ENCODE measurements at places on chromosomes 6 and 20.

DNA sequence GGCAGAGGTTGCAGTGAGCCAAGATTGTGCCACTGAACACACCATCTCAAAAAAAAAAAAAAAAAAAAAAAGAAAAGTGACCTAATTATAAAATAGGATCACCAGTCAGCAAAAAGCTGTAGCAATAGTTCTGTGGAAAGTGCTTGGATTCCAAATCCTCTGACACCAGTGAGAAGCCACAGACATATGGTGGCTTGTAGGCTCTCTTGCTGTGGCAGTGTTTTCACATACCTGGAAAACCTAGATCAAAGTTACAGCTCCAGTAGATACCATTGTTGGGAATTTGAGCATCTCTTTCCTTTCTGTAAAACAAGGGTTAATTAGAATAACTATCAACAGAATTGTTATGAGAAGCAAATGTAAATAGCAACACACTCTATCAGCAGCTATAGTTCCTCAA, 4.1 kb downstream of the CCDC170 start:
- DNase-seq, result no peak

DNA sequence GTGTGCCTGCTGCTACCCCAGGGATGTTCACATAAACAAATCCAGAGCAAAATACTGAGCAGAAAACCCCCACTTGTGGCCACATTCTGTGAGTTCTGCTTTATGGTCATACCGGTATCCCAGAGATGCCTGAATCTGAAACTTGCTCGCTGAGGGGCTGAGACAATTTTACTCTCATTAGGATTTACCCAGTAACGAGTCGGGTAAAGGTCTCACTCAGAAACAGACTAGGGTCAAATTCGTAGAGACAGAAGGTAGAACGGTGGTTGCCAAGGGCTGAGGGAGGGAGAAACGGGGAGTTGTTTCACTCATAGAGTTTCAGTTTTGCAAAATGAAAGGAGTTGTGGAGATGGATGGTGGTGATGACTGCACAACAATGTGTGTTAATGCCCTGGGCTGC, 45.4 kb upstream of the NKX2-2 start:
- DNase-seq, result no peak

DNA sequence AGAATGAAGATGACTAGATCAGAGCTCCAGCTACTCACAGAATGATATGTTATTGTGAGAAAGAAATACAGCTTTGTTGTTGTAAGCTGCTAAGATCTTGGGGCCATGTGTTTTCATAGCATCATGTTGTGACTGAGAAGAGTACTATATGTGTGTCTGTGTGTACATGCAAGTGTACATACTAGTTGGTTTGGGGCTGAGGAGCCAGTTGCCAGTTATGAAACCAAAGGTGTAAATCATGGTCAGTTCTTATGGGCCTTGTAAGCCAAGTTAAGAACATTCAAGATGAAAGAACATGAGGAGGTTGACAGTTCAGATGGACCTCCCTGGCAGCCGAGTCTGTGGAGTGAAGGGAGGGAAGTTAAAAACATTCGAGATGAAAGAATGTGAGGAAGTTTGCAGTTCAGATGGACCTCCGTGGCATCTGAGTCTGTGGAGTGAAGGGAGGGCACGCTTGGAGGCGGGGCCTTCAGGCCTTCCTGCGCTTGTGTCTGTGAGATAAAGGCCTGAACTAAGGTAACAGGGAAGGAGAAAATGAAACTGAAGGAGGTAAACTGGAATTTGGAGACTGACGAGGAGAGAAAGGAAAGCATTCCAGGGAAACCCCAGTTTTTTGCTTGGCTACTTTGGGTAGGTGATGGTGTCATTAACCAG, 13.9 kb downstream of the AFDN start:
- DNase-seq, result no peak

DNA sequence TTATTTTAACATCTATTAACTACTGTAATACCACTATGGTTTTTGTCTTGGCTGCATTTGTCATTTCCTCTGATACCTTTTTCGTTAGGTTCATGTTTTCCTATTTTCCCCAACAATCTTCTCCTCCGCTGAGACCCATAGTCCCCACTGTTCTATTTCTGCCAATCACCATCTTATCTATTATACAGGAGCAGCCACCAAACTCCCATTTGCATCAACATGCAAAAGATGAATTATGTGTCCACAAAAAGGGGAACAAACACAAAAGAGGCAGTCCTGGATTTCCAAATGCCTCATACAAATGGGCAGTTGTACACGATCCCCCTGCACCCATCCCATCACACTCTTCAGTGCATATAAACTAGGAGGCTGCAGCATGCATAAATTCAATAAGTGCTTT, 121.7 kb upstream of the MYLIP start:
- DNase-seq, result peak; percentile 33

DNA sequence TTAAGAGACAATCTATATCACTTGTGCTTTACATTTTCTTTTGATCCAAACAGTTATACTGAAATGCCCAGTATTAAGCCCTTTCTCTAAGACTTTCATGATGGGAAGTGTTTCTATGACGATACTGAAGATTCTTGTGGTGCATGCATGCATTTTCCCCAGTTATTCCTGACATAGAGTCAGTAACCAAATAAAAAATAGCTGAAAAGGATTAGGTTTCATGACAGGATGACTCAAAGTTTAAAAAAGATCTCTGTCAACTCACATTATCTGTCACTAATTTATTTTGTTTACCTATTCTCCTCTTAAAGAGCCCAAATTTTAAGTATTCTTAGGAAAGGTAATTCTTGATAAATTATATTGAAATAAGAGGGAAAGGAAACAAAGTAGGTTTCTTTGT, 98.4 kb downstream of the SESN1 start:
- no peak for DNase-seq

- DNase-seq, result no peak
These were observed 310.6 kb downstream of the PRKN start for GRCh38 chr6:162416831-162417537.

DNA sequence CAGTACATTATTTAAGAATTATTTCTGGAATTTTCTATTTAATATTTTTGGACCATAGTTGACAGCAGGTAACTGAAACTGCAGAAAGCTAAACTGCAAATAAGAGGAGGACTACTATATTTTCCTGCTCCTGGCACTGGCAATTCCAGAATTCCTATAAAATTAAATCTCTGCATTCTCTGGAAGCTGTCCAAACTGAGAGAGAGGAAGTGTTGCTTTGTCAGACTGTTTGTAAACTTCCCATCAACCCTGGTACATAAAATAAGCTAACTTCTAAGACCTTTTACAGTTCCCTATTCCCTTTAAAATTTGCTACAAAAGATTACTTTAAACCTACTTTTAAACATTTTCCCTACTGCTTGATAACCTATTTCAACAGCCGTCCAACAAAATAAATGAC, 196.1 kb upstream of the RUNX2 start:
- no peak for DNase-seq

DNA sequence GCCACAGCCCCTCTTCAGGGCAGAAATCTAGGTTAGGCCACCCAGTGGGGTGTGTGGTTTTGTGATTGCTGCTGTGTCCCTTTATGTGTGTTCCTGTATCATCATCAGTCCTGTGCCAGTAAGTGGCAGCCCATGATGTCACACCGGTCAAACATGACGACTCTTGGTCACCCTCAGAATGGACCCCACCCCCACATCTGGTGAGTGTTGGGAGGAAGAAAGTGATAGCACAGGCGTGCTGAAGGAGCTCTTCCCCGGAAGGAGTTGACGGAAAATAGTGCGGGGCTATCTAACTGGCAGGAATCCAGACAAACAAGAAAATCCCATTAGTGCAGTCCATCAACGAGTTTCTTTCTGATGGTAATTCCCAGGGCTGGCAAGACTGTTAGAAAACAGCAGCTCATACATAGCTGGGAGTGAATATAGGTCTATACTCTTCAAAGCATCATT, 33.4 kb upstream of the IL17A start:
- no peak for DNase-seq

- DNase-seq, result no peak
These were observed 746.9 kb upstream of the MARCKS start for GRCh38 chr6:113110211-113110610.

DNA sequence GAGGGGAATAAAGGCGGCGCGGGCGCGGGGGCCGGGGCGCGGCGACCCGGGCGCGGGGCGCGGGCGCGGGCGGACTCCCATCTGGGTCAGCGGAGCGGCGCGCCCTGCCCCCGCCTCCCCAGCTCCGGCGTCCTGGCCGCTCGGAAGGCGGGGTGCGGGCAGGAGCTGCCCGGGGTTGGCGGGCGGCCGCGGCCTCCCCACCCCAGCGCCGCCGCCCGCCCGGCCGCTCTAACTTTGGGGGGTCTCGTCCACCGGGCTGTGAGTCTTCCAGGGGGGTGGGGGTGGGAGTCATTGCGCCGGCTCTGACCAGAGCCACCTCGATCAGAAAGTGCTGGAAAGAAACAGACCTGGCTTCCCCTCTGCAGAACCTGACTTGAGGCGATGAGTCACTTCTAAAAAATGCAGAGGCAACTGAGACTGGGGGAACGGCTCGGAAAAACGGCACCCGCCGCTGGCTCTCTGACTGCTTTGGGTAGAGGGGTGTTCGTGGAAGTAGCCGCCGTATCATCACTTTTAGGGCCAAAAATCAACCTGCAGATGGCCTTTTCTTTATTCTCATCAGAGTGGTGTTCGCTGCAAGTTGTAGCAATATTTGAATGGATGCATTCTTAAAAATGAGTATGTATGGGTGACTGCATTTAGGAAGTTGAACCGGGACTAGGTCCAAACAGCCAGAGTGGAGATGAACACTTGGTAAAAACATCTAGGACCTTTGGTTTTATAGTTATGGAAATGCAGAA, 667 bp downstream of the CAP2 start:
- peak; percentile 31 for DNase-seq

- DNase-seq, result no peak
These were observed 103.4 kb upstream of the RALGAPA2 start for GRCh38 chr20:20815711-20816455.

GRCh38 chr20:15380770-15381169, 1043.4 kb upstream of the FLRT3 start:
- DNase-seq, result no peak

DNA sequence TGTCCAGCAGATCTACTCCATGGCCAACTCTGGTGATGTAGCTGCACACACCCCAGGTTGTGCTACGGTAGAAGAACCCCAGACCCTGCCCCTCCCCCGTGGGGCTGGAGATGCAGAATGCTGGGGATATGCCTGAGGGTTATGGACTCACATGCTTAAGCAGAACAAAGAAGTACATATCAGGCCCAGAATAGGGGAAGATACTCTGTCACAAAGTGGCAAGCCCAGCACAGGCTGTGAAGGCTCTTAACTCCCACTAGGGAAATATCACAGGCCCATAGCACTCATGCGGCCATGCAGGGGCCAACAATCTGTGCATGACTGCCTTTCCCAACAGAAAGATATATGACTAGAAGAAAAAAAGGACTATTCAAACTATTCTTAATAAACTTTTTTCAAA, 234.9 kb downstream of the KCNQ5 start:
- DNase-seq, result no peak

DNA sequence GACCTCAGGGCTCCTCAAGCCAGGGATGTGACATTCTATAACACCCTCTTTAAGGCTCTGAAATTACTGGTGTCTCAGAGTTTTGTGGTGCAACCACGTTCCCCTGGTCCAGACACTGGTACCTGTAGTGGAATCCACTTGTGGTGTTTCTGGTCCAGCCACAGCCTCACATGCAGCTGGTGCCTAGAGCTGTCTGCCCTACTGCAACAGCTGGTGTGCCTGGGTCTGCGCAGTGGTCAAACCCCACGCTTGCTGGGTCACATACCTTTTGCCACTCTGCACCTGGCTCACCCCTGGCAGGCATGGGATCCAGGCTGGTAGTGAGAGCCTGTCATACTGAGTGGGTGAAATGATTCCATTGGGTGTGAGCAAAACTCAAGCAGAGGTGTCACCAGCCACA, 1230.2 kb upstream of the EYS start:
- DNase-seq, result no peak

DNA sequence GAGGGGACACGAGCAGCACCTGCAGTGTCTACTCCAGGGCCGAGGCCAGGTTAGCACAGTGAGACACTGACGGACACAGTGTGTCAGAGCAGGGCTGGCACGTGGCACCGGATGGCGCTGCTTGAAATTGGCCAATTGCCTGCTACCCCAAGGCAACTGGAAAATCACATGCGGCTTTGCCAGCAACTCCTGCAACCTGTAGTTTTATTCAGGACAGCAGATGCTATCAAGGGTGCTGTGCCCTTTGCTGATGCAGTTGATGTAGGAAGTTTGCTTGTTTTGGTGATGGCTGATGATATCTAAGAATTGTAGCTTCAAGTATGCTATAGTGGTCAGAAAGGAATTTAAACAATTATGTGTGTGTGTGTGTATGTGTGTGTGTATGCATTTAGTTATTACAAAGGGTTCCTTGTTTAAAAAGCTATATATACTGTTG, 25.9 kb downstream of the RIN2 start:
- no peak for DNase-seq

Data from NCI-H526 treated with DMSO at 0.1 percent for 48 hours (cell line).